Hematopoietic multipotent progenitor cell treated with erythropoietin and hydrocortisone succinate and interleukin-3 and kit ligand, for 15 days (in vitro differentiated cells): ENCODE measurements at places on chromosomes 7 and 10.

DNA sequence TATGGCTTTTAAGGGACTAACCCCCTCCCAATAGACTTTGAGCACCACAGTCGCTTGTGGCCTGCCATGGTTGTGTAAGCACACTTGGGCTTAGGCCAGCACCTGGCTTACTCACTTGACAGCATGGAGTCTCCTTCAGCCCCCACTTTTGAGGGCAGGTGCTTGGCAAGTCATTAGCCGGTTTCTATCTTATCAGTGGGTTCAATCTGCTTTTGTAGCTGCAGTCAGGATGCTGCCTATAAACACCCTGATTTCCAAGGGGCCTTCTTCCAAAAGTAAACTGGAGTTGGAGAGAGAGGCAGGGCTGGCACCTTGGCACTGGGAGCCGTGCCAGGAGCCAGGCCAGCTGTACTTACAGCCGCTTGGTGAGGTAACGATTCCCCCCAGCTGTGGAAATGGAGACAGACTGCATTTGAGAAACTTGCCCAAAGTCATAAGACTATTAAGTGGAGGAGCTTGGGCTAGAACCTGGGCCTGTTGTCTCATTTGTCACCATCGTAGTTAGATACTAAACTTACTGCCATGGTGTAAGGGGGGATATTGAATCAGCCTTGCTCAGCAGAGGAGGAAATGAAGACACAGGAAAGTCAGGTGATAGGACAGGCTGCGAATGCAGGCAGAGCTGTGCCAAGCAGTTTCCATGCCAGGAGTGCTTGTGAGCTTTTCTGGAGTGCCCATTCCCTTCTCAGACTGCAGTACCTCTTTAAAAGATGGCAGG lies 92.2 kb upstream of the EFCAB10 start:
- no peak for DNase-seq

GRCh38 chr10:26681076-26681475 lies 16.4 kb upstream of the PDSS1 start:
- DNase-seq = no peak

- DNase-seq = no peak
Measured at GRCh38 chr7:22372863-22373262, 15.9 kb upstream of the RAPGEF5 start.

GRCh38 chr7:16528520-16528919 lies 1.9 kb downstream of the LRRC72 start:
- DNase-seq = no peak

DNA sequence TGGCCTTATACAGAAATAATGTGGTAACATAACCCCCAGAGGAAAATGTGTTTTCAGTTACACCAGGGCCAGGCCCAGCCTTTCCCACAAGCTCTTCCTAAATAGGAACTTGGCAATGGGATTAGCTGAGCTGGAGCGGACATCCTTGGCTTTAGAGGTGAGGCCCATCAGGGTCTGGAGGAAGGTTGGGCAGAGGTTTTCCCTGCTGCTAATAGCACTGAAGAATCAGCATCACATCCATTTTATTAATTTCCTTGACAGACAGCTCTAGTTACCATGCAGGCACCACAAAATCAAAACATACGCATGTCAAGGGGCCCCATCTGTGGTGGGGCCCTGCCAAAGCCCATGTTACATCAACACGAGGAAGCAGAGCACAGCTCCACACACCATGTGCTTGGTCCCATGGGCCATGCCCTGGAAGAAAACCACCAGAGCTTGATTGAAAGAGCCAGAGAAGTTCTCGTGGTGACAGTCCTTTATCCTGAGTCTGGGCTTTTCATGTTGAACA lies 566.6 kb downstream of the KCNMA1 start:
- DNase-seq = no peak

DNA sequence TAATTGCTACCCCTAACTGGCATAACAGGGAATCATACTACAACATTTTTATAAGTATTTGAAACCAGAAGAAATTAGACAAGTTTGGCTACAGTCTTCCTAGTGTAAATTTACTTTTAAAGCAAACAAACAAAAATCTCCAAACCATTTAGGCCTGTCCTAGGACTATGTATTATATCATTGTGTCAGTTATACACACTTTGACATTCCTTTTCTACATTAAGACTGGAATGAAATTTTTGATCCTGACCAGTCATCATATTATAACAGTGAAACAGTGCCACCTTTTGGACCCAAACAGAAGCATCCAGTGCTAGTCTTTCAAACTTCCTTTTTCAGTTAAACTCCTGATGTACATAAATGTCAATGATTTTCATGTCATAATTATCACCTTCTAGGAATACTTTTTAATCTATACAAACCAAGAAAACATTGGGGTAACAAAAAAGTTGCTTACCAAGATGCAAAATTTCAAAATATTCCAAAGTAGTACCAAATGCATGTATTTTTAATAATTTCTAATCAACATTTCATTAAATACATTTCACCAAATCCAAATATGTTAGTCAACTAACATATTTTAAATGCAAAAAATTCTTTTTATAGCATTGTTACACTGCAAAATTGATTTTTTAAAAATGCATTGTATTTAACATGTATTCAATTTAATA lies 75.7 kb downstream of the IMMP2L start:
- peak; percentile 56 for DNase-seq

- no peak for DNase-seq
Measured at GRCh38 chr7:131281266-131282048, 46.2 kb upstream of the MKLN1 start.

DNA sequence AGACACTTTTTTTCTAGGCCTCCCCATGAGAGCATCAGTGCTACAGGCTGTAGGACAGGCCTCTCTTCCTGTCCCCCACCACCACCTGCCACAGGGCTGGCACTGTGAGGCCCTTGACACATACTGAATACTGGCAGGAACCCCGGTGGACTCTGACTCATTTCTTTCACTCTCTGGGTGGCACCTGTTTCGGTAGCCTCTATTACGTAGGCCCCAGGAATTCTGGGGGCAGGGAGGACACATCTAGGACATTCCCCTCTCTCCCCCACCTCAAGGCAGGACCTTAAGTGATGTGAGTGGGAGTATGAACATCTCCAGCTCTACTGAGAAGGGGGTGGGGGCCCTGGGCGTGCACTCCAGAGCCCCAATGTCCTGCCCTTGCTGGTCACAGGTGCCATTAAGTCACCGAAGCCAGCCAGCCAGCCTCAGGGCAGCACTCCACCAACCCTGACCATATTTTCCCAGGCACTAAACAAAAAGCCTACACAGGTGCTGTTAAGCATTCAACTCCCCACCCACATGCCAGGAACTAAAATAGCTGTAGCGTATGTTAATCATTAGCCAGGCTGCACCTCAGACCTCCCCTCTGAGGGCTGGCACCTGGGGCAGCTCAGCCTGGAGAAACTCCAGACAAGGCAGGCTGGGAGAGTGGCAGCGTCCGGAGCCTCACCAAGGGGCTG lies 8.9 kb downstream of the ANXA11 start:
- no peak for DNase-seq

GRCh38 chr10:114223066-114223465 lies 16.0 kb upstream of the VWA2 start:
- no peak for DNase-seq

DNA sequence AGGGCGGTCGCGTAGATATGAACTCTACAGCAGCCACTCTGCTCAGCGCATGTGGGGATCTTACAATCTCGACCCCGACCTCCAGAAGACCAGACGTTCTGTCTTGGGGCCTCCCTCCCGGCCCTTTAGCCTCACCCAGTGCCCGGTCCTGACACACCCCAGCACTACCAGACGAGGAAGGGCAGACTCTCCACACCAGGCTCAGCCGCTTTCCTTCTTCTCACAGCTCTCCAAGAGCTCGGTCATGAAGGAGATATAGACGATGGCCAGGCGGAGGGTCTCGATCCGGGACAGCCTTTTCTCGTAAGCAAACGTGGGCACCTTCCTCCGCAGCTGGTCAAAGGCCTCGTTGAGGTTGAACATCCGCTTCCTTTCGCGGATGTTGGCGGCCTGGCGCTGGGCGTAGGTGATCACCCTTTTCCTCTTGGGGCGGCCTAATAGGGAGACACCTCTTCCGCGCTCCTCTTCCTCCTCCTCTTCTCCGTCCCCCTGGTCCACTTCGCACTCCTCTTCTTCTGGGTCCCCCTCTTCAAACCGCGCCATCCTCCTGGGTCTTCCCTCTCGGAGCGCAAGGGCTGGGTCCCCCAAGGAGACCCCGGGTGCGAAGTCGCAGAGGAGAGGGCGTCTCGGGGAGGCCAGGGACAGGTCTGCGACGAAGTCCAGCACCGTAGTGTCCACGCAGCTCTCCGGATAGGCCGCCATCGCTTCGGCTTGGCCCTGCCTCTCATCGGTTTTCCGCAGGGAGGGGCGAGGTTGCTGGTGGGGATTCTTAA lies at the start of gene FERD3L:
Gene FERD3L, minus strand, starts transcription at position 761 of the 773 bp plus-strand sequence. Its CDS starts 59 bp downstream, at position 702.
- no peak for DNase-seq

- no peak for DNase-seq
Measured at GRCh38 chr10:129509835-129510234, 42.8 kb downstream of the MGMT start.

DNA sequence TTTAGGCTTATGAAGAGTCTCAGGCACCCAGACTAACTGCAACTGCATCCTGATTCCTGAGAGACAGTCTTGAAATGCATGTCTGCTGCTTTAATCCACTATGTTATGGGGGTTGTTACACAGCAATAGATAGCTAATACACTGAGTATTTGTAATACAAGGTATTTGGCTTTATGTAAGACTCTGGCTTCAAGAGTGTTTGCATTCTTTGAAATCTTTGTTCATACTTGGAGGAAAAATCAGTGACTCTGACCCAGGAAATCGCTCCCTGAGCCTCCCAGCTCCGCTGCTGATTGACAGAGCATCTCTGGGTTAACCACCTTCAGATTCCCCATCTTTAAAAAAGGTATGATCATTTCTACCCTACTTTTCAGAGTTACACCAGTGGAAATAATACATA lies 133.9 kb downstream of the MTPAP start:
- no peak for DNase-seq

GRCh38 chr7:45225311-45225947 lies 67.8 kb downstream of the RAMP3 start:
- peak; percentile 60 for DNase-seq

DNA sequence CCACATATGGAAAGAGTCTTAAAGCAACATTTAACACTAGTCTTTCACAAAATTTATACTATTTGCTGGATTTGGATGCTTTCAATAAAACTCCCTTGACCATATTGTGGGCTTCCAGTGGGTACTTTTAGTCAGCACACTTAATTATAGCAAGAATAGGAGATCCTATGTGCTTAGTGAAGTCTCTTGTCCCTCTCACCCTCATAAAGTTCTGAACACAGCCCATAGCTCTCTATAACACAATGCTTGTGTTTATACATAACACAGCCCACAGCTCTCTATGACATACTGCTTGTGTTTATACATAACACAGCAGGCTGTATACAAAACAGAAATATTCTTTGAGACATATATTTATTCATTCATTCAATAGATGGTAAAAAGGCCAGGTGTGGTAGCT lies 79.0 kb downstream of the SEMA3C start:
- DNase-seq = no peak

DNA sequence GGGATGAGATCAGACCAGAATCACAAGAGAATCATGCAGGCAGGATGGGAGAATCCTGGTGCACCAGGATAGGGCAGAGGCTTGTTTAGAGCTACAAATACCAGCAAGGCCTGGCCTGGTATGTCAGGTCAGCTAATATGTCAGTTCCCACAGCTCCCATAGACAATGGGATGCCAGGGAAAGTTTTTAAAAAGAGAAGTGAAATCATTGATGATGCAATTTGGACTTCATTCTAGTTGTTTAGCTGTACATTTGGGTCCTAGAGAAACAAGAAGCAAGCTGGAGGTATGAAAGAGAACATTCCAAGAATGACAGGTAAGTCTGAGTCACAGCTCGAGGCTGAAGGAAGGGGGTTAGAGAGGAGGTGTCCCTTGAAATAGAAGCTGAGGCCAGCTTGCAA lies 45.2 kb downstream of the GPR141 start:
- DNase-seq = no peak

GRCh38 chr10:47288916-47289495 lies 11.0 kb upstream of the GDF10 start:
- DNase-seq = no peak

- no peak for DNase-seq
Measured at GRCh38 chr7:84336766-84337165, 142.2 kb upstream of the SEMA3A start.

DNA sequence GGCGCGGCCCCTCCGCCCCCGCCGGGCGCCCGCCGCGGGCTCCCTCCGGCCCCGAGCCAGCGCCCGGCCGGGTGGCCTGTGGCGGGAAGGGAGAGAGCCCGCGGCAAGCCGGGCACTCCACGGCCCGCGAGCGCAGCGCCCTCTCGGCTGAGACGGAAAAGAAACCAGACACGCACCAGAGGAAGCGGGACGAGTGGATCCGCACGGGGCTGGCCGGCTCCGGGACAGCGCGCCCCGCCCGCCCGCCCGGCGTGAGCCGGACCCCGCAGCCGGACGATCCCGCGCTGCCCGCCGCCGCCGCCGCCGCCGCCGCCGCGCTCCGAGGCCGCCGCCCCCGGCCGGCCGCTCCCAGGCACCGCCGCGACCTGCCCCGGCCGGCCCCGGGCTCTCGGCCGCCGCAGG lies 300 bp downstream of the ARHGAP21 start:
- peak; percentile 32 for DNase-seq

GRCh38 chr7:75611557-75612178 lies 119.5 kb downstream of the SPDYE5 start:
- no peak for DNase-seq

DNA sequence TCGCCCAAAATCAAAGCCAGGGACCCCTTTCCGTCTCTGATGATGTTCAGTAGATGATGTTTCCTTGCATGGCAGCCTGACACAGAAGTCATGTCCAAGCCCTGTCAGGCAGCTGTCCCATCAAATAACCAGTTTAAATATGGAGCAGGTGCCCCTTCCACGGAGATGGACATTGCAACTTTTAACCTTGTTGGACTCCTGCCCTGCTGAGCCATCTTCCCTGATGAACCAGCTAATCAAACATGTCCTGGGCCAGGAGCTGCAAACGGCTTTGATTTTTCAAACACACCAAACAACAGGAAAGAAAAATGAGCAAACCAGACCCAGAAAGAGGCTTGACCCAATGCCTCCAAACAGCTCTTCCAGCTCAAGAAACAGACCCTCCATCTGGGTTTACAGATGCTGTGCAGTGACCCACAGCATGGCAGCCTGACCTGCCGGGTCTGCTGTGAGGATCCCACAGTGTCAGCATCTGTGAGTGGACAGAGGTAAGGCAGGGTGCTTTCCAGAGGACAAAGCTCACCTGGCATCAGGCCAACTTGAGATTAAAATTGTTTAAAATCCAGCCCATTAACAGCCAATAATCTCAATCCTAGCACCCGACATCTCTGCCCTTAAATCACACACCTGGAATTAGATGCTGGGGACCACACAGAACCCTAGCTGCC lies 372.6 kb downstream of the GRID1 start:
- no peak for DNase-seq
